ENCODE measurements at places on chromosomes 13 and 19. TPM values are rescaled to one million over a fixed set of nuclear protein-coding genes. Genes with fewer than 3 reads are reported as not detected.
A peak's percentile ranks its signal among the peaks of the same experiment; 100 is the strongest.

The ZNF724 gene
- 5.8 TPM for total RNA-seq

The CD177 gene
- 2.5 TPM for total RNA-seq

The NLRP5 gene
- not detected for total RNA-seq

The ZNF649 gene
- total RNA-seq, result 10.9 TPM

The LRG1 gene
- total RNA-seq, result 0.17 TPM

The ACTMAP gene
- 4.5 TPM for total RNA-seq

The SOHLH2 gene
- total RNA-seq, result 0.69 TPM

- no peak for DNase-seq
Observed at GRCh38 chr19:9995084-9995483, 15.2 kb downstream of the COL5A3 start.

GRCh38 chr19:49716154-49716553 lies 25.2 kb downstream of the CPT1C start:
- DNase-seq, result no peak

- DNase-seq, result no peak
Observed at GRCh38 chr19:33217881-33218280, 7.8 kb downstream of the SLC7A10 start.

- no peak for DNase-seq
Observed at GRCh38 chr13:19645000-19645399, 11.5 kb downstream of the MPHOSPH8 start.

DNA sequence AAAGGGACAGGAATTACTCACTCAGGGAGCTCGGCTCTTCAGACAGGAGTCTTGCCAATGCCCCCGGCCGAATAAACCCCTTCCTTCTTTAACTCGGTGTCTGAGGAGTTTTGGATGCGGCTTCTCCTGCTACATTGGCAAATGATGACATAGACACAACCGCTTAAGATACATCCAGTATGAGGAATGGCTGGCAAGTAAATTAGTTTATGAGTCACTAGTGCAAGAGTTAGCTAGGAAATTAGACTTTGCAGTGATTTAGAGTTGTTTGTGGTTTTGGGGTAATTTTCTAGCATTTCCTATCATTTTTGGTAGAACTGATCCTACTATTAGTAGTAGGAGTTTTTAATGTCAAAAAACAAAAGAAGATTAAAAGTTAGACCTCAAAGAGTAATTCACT lies 166.2 kb downstream of the SLITRK1 start:
- DNase-seq, result no peak

DNA sequence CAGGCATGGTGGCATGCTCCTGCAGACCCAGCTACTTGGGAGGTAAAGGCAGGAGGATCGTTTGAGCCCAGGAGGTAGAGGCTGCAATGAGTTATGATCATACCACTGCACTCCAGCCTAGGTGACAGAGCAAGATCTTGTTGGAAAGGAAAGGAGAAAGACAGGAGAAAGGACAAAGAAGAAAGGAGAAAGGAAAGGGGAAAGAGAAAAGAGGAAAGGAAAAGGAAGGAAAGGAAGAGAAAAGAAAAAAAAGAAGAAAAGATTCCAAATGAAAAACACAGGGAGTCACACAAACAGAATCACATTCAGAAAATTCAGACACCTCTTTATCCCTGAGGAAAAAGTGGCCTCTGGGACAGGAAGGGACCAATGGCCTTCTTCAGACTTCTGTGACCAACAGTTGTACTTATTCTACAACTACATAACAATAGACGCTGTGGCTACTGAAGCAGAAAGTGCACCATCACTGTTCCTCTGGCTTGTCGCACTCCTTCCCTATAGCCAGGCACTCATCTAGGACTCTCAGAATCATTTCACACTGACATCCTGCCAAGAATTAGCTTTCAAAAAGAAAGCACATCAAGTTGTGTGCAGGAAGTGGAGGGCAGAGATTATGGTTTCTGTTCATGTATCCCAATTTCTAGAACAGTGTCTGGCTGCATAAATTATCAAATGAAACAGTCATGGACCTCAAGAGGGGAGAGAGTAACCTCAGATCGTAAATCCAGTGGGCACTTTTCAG lies 5.9 kb downstream of the MTMR6 start:
- DNase-seq, result no peak

GRCh38 chr13:108682714-108683113 lies 53.3 kb downstream of the MYO16 start:
- no peak for DNase-seq

DNA sequence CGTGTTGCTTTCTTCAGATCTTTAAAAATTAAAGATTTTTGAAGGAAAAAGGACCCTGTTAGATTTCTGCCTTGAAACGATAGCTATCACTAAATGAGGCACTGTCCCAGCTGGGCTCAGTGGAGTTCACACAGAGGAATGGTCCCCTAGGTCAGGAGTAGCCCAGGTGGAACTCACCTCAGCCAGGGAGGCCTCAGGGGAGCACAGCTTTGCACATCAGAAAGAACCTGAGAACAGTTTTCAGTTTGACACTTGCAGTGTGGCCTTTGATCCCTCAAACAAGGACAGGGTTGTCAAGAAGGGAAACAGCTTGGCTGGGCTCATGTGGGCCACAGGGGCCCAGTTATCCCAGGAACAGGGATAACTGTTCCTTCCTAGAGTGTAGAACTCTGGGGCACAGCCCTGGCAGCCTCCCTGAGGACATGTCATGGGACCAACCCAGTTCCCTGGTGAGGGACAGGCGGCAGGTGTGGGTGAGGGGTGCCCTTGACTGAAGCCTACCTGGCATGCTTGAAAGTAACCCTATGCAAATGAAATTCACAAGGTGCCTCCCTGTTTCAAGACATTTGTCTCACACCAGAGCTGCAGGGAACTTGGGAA lies 59.4 kb downstream of the CHST8 start:
- DNase-seq, result no peak

DNA sequence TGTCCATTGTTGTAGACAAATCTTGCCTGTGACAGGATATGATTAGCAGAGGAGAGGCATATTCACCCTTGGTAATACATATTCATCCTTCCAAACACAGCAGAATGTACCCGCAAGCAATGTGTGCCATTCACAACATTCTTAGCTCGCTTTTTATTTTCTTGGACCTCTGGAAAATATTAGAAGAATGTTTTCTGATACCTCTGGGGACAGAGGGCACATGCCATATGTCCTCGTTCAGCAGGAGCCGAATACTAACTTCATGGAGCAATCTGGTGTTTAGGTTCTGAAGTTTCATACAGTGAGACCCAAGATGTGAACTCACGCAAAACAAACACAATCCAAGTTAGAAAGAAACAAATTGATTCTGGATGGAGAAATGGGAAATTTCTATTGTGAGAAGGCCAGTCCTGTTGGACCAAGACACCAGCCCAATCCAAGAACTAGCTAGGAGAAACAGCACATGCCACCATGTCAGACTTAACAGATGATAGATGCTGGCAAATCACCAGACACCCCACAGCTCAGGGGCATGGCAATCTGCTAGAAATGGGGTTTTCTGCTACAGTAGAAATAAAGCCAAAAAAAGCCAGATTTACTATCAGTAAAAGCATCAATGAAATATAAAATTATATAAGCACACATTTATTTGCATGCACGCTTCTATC lies 297.4 kb downstream of the DCLK1 start:
- DNase-seq, result no peak

- no peak for DNase-seq
Observed at GRCh38 chr19:341386-342127, 3.0 kb downstream of the MIER2 start.

GRCh38 chr19:11435057-11435832 lies at the start of the genes ODAD3 and PRKCSH:
TSS of gene ODAD3 (minus strand) at chr19:11435121. CDS start at chr19:11435016, 105 bp downstream.
TSS of gene PRKCSH (plus strand) at chr19:11435635. CDS start at chr19:11436118, 483 bp downstream.
- peak; percentile 99 for DNase-seq

- no peak for DNase-seq
Observed at GRCh38 chr19:38019396-38019724, 112.4 kb downstream of the SIPA1L3 start.

DNA sequence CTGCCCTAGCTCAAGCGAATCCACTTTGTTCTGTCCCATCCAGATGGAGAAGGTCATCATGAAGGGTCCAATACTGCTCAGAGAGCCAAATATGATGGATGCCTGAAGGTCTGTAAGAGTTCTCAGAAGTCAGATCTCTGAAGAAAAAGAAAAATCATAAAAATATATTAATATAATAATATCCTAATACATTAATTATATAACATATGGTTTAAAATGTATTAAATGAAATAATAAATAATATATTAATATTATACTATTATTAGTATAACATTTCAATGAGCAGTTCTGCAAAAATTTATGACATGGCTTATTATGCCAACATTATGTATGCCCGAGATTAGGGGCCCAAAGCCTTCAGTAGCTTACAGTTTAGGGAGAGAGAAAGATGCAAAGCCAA lies 78.2 kb upstream of the GPR12 start:
- DNase-seq, result no peak

- no peak for DNase-seq
Observed at GRCh38 chr13:46948338-46948737, 51.5 kb upstream of the HTR2A start.

DNA sequence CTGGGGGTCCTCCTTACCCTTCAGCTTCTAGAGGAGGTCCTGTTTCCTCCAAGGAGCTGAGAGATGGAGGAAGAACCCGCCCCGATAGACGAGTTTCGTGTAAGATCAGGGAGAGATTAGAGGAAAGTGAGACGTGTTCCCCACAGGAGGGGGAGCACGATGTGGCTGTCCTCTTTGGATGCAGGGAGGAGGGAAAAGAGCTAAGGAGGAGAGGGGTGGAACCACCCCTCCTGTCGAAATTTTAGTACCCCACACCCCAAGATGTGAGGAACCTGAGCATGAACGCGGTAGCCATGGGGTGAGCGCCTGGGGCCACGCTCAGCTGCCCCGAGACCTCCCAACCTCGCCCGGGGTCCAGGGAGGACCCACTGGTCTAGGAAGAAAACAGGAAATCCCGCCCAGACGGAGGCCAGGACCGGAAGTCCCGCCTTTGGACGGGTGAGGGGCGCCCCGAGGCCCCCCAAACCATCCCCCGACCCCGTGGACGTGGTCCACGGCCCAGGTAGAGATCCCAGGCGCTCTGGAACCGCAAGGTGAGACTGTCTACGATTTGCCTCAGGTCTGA lies 1.2 kb downstream of the AKT1S1 start:
- no peak for DNase-seq

DNA sequence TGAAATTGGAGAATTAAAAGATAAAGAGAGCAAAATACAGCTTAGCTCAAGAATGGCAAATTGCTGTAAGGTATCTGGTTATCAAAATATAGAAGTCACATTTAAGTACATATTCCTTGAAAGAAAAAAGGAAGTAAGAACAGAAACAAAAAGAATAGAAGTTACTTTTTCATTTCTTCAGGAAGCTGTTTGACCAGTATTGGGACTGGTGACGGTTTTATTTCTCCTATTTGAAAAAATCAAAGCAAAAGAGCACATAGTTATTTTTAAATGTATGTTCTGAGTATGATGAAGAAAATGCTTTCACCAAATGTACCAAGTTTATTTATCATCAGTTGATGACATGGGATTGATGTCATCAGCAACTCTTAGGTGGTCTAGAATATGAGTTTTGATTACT lies 83.1 kb upstream of the OXGR1 start:
- no peak for DNase-seq

DNA sequence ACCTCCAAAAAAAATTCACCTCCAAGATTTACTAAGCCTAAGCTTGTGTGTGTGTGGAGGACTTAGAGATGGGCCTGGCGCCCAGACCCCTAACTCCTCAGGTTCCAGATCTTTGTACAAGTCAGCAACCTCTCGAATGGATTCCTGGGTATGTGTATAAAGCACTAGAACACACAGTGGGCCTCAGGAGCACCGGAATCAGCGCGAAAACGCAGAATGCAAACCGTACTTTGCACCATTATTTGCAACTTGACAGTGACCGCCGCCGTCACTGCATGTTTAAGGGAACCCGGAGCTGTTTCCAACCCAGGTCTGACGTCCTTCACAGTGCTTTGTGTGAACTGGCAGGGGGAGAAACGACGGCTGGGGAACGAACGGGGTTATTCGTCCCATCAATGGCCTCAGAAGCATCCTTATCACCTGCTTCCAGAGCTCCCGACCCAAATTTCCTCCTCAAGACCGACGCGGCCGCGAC lies 688 bp downstream of the ZNF606 start:
- no peak for DNase-seq

DNA sequence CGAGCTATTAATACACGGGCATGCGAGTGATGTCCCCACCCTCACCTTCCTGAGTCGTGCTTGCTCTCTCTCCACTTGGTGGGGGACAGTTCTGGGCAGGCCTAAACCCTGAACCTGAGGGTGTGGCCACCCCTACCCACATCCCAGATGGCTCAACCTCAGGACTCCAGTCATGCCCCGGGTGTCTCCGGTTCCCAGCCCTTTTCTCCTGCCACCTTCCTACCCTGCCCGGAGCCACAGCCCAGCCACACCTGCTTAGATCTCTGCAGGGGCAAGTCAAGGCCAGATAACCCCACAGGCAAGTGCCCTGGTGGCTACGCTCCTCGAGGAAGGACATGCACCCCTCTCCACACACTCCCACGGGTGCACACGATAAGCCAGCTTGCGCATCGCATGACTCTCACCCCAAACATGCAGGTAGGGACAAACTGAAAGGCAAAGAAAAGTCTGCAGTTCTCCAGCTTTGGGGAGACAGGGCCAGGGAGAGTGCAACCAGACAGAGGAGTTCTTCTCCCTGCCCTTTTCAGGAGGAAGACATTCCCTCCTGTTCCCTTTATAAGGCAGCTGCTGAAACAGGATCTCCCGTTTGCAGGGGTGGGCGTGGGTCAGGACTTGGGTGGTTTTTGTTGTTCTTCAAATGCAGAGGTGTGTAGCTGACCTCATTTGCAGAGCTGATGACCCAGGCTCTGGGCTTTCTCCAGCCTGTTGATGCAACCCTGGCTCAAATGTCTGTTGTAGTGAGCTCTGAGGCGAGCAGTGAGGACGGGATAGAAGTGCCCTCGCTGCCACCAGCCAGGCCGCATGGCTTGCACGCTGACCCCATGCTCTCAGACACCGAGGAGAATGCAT lies 88.6 kb downstream of the DPF1 start:
- no peak for DNase-seq

- peak; percentile 30 for DNase-seq
Observed at GRCh38 chr13:48770372-48770771, 116.6 kb downstream of the CYSLTR2 start.

GRCh38 chr19:39052243-39052746 lies 19.9 kb upstream of the FBXO27 start:
- no peak for DNase-seq

DNA sequence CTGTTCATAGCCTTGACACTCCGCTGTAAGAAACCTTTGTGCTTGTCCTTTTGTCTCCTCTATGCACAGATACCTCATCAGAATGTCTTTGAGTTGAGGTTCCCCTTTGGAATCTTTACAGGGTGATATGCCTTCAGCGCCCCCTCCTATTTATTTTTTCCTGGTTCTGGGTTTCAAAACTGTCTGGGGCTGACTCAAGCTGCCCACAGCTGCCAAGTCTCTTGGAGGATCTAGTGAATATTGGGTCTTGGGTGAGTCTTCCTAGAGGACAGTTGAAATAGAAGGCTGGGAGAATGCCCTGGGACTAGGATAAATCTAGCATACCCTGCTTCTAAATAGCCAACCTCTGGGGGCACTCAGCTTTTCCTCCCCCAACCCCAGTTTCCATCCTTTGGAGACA lies 930 bp downstream of the ZNF136 start:
- peak; percentile 16 for DNase-seq

Measured in renal cortical epithelial cell (primary cell).